ENCODE measurements at places on chromosomes 16 and 17.

GRCh38 chr17:32286518-32286900 lies 20.9 kb downstream of the RHBDL3 start:
- DNase-seq: no peak

GRCh38 chr17:340074-340473 lies 12.5 kb downstream of the RPH3AL start:
- DNase-seq: no peak

DNA sequence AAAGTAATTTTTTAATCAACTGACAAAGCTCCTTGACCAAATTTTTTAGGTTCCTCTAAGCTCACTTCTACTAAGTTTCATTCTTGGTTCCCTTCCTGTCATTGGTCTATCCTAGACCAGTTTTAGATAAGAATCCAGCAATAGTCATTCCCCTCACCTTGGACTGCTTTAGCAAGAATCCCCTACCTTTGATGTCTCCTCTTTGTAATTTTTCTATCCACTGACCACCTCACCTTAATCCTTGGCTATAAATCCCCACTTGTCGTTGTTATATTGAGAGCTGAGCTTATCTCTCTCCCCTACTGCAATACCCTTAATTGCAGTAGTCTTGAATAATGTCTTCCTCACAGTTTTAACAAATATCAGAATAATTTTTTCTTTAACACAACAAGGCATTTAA lies 107.2 kb downstream of the USP32 start:
- no peak for DNase-seq

DNA sequence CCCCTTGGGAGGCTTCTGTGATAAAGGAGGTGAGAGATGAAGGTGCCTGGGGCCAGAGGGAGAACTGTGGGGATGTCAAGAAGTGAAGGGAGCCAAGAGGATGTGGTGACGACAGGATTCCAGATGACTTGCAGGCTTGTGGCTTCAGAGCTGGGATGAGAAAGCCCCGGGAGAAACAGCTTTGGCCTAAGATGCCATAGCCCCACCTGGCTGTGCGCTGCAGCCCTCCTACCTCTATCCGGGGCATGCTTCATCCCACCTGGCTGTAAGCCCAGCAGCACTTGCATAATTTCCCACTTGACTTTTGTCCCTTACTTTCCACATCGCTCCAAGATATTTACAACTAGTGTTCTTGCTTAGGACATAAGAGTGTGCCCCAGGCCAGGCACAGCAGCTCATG lies 29.3 kb downstream of the GINS3 start:
- DNase-seq: peak; percentile 21

DNA sequence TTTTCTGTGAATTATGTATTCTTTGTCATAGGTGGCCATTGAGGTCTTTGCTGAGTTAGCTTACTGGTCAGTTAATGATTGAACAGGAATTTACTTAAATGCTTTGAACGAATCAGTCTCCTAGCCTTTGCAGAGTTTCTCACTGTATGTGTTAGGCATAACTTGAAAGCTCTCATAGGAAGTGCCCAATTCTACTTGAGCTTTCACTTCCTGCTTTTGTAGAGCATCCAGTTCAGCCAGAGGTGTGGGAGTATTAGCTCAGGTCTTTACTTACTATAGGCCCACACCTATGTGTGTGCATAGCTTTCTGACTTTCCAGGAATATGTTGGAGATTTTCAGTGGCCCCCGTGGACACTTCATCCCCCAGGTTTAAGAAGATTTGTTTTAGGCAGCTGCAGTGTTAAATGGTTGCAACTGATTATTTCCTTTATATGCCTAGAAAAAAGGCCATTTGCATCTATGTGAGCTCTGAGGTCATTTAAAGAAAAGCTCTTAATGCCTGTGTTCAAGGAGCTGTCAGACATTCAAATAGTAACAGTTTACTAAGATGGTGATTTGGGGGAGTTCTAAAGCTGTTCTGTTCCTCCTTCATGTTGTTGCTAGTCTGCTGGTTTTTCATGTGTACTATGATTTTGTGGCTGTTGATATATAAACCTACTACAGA lies 62.3 kb downstream of the PHKB start:
- no peak for DNase-seq

GRCh38 chr16:10114409-10114808 lies 67.8 kb downstream of the GRIN2A start:
- peak; percentile 12 for DNase-seq

GRCh38 chr17:73315471-73315870 lies 3.7 kb upstream of the CDC42EP4 start:
- no peak for DNase-seq

GRCh38 chr17:21215935-21216334 lies 2.0 kb upstream of the TMEM11 start:
- DNase-seq: no peak

- no peak for DNase-seq
Measured at GRCh38 chr16:11835309-11835708, 16.0 kb downstream of the RSL1D1 start.

DNA sequence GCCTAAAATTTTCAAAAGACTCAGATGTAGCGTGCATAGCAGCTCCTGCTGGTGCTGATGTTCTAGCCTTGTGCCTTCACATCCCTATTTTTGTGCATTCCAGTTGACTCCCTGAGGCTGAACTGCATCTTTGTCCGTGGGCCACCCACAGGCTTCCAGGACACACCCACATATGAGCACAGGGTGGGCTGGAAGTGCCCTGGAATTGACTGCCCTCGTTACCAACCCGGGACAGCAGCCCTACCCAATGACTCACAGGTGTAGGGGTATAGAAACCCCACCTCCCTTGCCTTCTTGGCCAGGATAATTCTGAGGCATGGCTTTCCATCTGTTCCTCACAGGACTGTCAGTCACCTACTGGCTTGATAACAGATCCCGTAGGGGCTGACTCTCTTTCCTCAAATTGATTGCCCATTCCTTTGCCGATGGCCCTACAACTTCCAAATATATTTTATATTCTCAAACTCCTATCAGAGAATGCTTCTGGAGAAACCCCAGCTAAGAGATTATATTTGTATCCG lies 65.9 kb upstream of the CDH13 start:
- no peak for DNase-seq

GRCh38 chr16:79602628-79603014 lies 2.1 kb upstream of the MAF start:
- peak; percentile 75 for DNase-seq

GRCh38 chr17:31401456-31402254 lies 10.2 kb downstream of the RAB11FIP4 start:
- DNase-seq: no peak

GRCh38 chr16:66576296-66576695 lies 3.0 kb upstream of the CMTM2 start:
- no peak for DNase-seq

GRCh38 chr16:1066584-1067172 lies 5.9 kb upstream of the SSTR5 start:
- peak; percentile 71 for DNase-seq

- no peak for DNase-seq
Measured at GRCh38 chr16:31273676-31274075, 13.9 kb downstream of the ITGAM start.

DNA sequence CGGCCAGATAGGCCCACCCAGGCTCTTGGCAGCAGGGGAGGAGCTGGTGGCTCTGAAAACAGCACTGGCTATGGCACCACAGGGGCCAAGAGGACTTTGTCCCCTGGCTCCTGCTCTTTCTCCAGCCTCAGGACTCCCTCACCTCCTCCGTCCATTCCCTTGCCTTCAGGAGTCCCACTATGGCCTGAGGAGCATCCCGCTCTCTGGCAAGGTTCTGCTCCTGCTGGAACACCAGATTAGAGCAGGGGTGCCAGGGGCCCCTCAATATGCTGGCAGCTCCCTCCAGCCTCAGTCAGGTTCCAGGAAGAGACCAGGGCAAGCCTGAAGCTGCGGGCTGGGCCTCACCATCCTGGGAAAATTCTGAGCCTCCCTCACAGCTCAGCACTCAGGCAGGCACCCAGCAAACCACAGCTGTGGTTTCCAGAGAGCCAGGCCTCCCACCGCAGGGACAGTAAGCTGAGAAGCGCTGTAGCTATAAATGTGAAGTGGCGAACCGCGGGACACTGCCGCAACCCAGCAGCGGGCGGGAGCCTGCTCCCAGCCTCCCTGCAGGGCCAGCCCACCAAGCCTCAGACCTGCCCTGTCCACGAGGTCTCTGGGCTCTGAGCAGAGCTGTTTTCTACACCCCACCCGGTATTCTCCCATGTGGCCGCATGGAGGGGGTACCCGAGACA lies 25.7 kb downstream of the C17orf100 start:
- DNase-seq: no peak

GRCh38 chr17:2435862-2436261 lies 35.0 kb upstream of the MNT start:
- peak; percentile 96 for DNase-seq

DNA sequence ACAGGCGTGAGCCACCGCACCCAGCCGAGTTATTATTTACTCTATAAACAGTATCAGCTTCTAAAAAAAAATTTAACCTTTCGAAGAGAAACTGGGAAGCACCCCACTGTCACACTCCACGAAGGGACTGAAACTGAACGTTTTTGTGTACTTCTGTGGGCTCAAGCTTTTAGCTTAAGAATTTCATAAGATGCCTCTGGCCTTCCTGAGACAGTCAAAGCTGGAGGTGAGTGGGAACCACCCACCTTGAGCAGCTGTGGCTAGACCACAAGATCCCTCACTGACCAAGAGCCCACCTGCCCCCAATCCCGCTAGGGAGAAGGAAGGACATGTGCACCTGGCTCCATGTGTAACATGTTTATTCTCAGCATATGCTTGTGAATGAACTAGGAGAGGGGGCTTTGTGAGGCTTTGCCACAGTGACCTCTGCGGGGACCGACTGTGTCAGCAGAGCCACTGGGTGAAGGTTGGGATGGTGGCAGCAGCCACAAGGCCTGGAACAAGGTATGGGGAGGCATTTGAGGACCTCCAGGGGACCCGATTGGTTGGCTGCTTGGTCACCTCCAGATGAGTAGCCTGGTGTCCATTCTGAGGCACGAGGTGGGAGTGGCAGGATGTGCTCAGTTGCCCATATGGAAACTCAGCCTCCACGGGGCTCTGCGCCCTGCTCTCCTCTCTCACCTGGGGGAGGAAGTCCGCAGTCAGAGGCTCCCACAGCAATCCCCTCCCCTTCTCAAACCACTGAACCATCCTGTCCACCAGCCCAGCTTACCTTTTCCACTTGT lies 4.8 kb downstream of the DPEP3 start:
- DNase-seq: no peak

- no peak for DNase-seq
Measured at GRCh38 chr17:44887971-44888954, 11.0 kb downstream of the EFTUD2 start.

DNA sequence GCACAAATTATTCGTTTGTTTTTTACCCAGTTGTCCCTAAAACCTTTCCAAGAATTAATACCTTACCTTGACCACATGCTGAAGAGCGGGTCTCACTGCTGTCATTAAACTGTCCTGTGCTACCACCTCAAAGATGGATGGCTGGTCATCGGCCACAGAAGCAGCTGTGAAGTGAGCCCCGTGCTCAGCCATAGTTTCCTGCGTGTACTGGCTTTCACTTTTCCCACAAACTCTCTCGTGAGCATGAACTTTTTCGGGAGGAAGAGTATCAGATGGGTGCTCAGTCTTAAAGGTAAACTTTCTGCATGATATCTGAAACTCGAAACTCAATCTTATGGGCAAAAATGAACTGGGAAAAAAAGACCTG lies 558 bp downstream of the PEX12 start:
- no peak for DNase-seq

- no peak for DNase-seq
Measured at GRCh38 chr16:52580488-52580887, 33.5 kb upstream of the TOX3 start.

- no peak for DNase-seq
Measured at GRCh38 chr17:48148854-48149786, 41.6 kb downstream of the SNX11 start.

GRCh38 chr16:57826706-57827625 lies 24.7 kb upstream of the KIFC3 start:
- peak; percentile 63 for DNase-seq

DNA sequence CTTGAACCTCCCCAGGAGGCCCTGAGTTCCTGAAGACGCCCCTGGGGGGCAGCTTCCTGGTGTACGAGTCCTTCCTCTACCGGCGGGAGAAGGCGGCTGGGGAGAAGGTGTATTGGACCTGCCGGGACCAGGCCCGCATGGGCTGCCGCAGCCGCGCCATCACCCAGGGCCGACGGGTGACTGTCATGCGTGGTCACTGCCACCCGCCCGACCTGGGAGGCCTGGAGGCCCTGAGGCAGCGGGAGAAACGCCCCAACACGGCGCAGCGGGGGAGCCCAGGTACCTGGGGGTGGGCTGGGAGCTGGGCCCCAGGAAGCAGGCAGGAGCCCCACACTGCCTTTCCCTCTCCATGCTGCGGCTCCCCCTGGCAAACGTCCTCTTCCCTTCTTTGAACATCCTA lies 22.0 kb downstream of the FLYWCH1 start:
- no peak for DNase-seq

DNA sequence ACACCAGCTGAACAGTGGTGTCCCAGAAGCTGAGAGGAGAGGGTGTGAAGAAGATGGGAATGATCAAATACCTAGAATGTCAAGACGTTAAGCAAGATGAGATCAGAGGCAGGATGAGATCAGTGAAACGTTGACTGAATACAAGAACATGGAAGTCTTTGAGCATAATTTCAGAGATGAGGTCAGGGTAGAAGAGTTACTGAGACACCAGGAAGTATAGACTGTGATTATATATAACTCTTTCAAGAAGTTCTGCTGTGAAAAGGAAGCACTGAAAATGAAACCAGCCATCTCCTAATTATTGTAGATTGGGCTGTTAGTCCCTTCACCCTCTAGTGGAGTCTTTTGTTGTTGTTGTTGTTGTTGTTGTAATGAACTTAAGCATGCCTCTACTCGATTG lies 9.1 kb downstream of the SHCBP1 start:
- no peak for DNase-seq

- DNase-seq: peak; percentile 26
Measured at GRCh38 chr16:68972013-68972412, 128.7 kb downstream of the TANGO6 start.

GRCh38 chr16:19400711-19401110 lies 17.0 kb upstream of the TMC5 start:
- no peak for DNase-seq

DNA sequence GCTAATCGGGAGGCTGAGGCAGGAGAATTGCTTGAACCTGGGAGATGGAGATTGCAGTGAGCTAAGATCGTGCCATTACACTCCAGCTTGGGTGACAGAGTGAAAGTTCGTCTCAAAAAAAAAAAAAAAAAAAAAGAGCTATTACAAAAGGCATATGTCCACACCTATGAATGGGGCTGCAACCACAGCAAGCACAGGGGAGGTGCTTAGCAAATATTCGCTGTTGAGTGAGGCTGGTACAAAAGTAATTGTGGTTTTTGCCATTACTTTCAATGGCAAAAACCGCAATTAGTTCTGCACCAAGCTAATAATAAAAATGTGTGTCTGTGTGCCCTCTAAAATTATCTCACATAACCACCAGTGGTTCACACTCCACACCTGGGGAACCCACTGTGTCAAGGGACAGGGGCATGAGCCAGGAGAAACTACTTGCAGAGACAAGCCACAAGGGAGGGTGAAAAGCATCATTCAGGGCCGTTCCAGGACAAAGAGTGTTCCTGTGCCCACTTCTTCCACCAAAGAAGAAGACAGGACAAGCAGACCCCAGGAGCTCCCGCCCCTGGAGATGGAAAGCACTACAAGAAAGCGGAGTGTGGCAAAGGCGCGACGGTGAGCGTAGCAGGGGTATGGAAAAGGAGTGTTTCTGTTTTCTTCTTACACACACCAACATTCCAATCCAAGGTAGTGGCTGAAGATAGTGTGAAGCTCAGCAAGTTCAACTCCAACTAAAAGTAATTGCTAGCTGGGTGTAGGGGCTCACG lies 84.4 kb upstream of the CNEP1R1 start:
- no peak for DNase-seq

- DNase-seq: no peak
Measured at GRCh38 chr16:81036751-81037350, 1.2 kb downstream of the ATMIN start.
